ENCODE measurements at places on chromosomes 5 and 9.

- no peak for DNase-seq
These were observed 634.2 kb downstream of the BNC2 start for GRCh38 chr9:16236311-16236710.

GRCh38 chr9:127890053-127890452 lies 9.3 kb downstream of the ST6GALNAC6 start:
- no peak for DNase-seq

GRCh38 chr9:21687351-21687750 lies 115.1 kb upstream of the MTAP start:
- DNase-seq, result no peak

- no peak for DNase-seq
These were observed 39.5 kb downstream of the LARP1 start for GRCh38 chr5:154794525-154795234.

DNA sequence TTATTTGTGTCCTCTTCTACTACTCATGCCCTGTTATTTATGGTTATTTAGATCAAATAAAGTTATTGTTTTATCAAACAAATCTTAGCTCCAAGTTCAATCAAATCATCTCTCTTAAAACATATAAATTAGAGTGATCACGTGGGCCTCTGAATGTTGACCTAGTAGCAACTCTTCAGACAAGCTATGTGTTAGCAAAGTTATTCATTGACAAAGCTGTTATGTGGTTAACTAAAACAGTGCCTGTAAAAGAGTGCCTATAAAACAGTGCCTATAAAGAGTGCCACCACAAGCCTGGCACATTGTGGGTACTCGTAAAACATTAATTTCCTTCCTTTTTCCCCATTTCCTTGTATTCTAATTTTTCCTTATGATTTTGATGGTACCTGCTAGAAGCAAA lies 421.9 kb downstream of the HCN1 start:
- no peak for DNase-seq

DNA sequence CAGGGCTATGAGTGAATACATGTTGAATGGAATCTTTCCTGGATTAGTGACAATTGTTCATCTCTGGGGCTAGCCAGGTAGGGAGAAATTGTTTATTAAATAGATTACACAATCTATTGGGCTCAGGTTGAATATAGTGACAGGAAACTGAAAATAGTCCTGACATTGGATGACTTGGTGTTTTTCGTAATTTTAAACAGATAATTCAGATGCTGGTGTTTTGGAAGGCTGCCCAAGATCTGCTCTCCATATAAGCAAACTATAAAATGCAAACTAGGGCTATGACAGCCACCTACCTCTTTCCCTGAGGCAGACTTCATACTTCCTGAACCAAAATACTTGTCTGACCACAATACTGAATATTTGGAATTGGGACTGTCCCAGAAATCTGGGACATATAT lies 99.1 kb downstream of the ENC1 start:
- DNase-seq, result no peak

GRCh38 chr5:178671602-178672144 lies 44.8 kb upstream of the CLK4 start:
- DNase-seq, result no peak

DNA sequence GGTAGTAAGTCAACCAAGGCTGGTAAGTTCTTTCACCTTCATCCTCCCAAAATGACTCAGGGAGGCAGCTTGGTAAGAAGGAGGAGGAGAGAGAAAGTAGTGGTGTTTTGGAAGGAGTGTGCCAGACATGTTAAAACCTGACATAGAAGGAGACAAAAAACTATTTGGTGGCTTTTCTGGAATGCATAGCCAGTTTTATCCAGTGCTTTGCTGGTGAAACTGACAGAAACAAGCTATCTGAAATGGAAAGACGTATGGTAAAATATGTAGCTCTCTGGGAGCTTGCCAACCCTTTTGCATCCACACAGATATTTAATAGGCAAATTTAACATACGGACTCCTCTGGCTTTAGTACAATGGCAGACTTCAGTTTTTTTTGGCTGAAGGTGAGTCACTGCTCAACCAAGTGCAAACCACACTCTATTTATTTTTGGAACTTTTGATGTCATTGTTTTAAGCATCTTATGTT lies 45.4 kb downstream of the RAB14 start:
- no peak for DNase-seq

- no peak for DNase-seq
These were observed 121.8 kb downstream of the GCNT1 start for GRCh38 chr9:76580820-76581219.

DNA sequence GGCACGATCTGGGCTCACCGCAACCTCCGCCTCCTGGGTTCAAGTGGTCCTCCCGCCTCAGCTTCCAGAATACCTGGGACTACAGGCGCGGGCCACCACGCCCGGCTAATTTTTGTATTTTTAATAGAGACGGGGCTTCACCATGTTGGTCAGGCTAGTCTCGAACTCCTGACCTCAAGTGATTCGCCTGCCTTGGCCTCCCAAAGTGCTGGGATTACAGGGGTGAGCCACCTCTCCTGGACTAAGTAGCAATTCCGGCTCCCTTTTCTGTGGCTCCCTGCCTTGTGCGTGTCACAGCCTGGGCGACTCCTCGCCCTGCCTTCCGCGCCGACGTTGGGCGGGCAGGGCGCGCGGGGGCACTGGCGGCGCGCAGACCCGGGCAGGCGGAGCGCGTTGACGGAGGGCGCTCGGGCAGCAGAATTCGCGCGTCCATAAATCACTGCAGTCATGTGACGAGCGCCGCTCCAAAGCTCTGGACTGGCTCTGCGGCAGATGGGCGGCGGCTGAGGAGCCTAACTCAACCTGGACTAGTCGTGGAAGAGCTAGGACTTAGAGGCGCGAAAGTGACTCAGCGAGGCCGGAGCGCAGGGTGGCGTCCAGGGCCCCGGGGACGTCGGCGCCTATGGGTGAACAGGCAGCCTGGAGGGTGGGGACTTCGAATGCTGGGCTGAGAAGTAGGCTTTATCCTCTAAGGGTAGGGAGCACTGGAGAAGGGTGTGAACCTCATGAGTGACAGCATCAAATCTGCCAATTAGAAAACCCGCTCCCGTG lies 1.4 kb upstream of the CIZ1 start:
- DNase-seq, result peak; percentile 95

DNA sequence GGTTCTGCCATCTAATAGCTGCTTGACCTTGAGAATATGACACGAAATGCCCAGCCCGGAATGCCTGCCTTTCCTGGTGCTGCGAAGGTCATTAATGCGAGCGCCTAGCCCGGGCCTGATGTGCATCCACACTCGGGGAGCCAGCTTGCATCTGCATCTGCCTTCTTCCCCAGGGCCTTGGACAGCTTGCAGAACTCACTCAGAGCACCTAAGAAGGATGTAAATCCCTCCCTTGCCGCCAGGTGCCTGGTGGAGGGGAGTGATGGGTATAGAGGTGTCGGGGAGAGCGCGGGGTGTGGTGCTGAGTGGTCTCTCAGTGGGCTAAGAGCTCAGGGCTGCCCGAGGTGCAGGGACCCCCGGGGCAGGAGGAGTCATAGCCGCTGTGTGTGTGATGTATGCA lies 127.2 kb downstream of the MRPL36 start:
- no peak for DNase-seq

DNA sequence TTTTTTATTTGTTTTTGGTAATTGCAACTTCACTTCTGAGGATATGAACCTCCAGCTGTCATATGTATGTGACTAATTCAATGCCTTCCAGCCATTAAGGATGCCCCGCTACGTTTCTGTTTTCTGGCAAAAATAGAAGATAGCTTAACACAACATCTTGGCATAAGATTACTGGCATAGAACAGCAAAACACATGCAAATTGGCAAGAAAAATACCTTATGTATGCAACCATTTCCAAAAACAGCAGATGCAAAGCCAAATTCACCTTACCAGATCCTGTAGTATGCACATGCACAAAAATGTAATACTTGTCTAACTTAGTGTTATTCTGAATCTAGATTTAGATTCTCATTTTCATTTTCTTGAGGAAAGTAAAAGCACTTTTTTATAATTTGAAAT lies 461.1 kb upstream of the CYLC2 start:
- no peak for DNase-seq

DNA sequence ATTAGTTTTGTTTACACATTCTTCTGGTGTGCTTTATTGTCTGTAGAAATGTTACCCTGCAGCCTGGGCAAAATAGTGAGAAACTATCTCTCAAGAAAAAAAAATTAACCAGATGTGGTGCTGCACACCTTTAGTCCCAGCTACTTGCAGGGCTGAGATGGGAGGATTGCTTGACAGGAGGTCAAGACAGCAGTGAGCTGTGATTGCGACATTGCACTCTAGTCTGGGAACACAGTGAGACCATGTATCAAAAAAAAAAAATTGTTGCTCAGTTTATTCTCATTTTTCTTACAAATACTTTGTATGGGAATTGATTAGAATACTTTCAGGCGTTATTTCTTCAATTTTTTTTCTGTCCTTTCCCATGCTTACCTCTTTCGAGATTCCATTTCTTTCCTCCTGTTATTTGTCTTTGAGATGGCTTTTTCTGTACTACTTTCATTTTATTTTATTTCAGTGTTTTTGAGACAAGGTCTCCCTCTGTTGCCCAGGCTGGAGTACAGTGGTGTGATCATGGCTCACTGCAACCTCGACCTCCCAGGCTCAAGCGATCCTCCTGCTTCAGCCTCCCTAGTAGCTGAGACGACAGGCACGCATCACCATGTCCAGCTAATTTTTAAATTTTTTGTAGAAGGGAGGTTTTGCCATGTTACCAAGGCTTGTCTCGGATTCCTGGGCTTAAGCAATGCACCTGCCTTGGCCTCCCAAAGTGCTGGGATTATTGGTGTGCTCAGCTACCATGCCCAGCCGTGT lies 24.9 kb downstream of the TENT2 start:
- DNase-seq, result no peak

- DNase-seq, result no peak
These were observed 68.6 kb upstream of the RNF130 start for GRCh38 chr5:180140079-180140554.

DNA sequence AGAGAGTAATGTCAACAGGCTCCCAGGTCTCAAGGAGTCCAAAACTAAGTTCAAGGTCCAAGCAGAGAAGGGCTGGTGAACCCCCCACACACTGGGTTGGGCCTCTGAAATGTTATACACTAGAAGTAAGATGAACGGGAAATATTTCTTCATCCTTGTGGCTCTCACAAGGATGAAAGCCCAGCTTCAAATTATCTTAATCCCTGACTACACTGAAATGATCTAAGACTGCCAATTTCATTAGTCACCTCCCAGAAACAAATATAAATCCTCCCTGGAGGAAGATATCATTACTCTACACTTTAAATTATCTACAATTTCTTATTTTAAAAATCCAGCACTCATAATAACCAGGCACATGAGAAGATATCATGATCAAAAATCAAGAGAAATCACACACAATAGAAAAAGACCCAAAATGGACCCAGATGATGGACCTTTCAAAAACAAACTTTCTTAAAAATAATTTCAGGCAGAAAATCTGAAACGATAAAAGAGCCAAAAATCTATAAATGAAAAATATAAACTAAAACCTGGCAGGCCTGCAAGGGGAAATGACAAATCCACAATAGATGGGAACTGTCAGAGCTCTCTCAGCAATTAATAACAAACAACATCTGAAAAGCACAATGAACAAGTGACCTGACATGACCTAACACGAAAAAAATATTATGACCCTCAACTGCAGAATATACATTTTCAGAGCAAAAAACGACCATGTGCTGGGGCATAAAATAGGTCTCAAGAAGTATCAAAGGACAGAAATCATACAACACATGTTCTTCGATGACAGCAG lies 117.4 kb downstream of the GPR21 start:
- DNase-seq, result no peak

GRCh38 chr9:16924311-16924915 lies 53.9 kb upstream of the BNC2 start:
- DNase-seq, result no peak

DNA sequence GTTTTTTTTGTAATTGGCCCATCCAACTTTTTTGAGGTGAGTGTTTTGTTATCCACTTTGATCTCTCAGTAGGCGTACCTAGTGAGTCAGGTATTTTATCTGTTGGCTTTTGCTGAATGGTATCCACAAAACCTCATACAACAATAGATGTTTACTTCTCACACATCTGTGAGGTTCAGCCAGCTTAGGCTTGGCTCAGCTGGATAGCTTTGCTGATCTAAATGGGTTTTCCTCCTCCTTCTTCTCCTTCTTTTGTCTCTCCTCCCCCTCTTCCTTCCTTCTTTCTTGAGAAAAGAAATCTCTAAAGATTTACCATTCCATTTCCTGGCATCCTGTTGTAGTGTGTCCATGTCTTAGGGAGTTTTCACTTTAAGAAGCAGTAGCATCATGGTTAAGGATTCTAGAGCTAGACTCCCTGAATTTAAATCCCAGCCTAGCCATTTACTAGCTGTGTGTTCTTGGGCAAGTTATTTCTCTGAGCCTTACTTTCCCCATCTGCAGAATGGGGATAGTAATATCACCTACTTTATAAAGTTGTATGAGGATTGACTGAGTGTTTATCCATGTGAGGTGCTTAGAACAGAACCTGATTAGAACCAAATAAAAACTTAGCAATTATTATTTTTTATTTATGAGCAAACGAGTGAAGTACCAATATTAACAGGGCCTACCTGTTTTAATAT lies 126.3 kb downstream of the ARHGAP26 start:
- DNase-seq, result no peak
